ENCODE measurements at places on chromosomes 4 and X.
A peak's percentile ranks its signal among the peaks of the same experiment; 100 is the strongest.

DNA sequence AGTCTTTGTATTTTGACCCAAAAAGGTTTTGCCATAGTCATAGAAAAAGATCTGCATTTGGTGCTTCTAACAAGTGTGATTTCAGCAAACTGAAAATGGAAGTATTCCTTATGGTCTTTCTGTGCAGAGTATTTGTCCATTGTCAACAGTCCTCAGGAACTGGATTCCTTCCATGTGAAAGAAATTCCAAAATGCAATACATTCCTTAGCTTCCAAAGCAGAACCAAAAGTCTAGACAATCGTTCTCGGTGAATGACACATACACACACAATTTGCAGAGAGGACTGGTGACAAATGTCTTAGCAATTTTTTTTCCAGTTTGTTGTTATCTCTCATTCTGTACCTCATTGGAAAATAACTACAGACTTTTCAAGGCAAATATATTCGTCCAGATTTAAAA, 562.2 kb upstream of the SLIT2 start:
- peak; percentile 86 for DNase-seq

DNA sequence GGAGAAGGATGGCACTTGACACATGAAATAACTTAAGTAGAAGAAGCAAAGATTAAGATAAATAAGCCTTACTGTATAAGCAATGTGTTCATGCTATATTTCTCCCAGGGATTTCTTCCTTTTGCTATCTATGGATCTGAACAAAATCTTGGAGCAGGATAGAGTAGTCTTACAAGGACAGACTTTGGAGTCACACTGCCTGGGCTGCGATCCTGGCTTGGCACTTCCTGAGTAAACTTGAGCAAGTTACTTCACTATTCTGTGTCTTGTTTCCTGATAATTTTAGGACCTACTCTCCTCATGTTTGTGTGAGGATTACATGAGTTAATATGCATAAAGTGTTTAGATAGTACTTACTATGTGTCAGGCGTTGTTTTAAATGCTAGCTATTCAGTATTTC, 340.0 kb upstream of the MAOA start:
- no peak for DNase-seq

DNA sequence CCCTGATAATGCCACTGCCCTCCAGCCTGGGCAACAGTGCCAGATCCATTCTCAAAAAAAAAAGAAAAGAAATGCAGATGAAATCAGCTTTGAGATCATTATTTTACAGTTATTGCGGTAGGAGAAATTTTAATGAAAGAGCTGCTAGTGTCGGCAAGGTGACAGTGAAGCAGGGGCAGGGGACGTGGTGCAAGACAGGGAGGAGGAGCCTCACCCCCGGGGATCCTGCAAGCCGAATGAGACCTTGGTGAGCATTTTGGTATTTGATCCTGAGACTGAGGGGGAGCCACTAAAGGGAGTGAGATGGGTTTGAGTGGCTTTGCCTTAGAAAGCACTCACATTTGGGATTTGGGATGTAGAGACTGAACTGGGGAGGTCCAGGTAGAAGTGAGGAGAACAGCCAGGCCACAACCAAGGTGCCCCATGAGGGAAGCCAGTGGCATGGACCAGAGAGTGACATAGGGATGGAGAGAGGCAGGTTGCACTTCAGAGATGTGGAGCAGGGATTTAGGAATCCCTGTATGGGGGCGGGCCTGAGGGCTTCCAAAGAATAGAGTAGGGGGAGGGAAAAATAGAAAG, 23.6 kb downstream of the RBM10 start:
- DNase-seq, result no peak

- no peak for DNase-seq
Measured at GRCh38 chrX:110045421-110045820, 42.5 kb downstream of the TMEM164 start.

- no peak for DNase-seq
Measured at GRCh38 chrX:16876696-16877095, 6.5 kb upstream of the RBBP7 start.

DNA sequence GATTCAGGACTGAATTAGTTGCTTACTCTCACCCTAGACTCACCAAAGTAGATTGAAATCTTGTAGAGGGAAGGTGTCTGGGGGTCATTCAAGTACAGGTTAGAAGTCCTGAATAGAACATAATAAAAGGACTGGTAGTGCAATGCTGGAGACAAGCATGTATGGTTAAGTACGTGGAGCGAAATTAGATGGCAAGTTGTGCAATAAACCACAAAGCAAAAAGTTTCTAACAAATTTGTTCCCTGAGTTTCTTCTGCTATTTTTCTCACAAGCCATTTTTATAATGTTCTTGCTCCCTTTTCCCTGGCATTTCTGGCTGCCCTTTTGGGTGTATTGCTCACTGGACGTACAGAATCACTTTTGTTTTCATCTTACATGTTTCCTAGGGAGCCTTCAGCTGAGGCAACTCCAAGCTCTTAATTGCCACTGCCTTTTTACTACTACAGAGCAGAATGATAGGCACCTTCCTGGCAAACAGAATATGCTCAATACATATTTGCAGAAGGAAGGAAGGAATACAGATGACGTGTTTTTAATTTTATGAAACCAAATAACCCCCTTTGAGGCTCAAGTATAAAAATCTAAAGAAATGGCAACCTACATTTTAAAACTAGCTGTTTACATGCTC, 23.4 kb downstream of the LANCL3 start:
- no peak for DNase-seq

Measured in GM04503 (cell line).